ENCODE measurements at places on chromosomes 16 and 17.

DNA sequence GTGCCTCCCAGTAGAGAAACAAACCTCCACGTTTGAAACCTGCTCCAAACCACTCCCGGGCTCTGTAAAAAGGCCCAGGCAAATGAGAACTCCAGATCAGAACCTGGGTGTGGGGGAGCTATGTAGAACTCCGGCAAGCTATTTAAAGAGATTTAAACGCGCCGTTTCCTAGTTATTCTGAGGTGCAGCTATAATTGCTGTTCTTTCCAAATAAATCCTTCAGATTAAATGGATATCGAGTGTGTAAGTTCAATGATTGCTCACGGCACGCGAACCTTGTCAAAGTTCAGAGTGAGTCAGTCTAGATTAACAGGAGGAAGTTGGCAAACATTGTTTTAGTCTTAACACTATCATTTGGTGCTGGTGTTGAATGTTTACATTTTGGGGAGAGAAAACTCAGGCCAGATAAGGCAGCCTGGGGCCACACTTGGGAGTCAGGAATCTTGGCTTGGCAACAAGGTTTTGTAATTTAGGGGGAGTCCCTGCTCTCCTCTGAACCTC lies 92.9 kb upstream of the SALL1 start:
- DNase-seq, result no peak

DNA sequence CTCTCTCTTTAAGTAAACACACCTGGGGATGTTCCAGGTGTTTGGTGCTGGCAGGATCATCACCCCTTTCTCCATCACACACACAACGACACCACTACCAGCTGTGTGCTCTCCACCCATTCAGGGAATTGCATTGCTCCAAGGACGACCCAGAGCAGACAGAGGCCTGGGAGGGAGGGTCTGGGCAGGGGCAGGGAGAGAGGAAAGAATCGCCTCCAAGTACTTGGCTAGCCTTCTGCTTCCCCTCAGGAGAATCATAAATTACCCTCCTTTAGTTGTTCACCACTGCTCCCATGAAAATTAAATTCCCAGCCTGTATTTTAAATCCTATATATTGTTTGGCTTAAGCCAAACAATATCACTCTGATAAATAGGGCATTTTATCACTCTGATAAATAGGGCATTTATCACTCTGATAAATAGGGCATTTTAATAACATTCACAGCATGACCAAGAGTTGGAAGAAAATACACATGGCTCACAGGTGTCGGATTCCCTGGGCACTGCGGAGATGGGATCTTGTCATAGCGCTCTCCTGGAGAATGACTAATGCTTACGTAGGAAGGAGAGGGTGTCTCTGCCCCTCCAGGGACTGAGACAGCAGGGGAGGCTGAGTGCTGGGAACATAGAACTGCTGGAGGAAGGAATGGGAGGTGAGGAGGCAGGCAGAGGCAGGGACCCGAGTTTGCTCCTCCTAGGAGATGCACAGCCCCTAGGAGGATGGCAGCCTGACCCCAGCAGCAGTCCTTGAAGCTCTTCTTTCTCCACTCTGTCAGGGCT lies 673.6 kb downstream of the HS3ST4 start:
- no peak for DNase-seq

- DNase-seq, result no peak
Measured at GRCh38 chr17:59427996-59428395, 96.5 kb downstream of the YPEL2 start.

DNA sequence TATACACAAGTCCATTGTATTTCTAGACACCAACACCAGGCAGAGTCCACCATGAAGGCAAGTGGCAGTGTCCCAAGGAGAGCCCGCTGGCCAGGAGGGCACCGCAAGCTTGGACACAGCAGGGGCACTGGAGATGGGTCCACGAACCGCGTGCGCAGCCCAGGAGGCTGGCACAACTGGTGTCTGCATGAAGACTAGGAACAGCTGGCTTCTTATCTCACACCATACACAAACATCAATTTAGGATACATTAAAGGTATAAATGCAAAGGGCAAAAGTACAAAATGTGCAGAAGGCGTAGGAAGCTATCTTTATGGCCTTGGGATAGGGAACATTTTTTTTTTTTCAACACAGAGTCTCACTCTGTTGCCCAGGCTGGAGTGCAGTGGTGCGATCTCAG lies 52.4 kb downstream of the ANKRD11 start:
- no peak for DNase-seq

DNA sequence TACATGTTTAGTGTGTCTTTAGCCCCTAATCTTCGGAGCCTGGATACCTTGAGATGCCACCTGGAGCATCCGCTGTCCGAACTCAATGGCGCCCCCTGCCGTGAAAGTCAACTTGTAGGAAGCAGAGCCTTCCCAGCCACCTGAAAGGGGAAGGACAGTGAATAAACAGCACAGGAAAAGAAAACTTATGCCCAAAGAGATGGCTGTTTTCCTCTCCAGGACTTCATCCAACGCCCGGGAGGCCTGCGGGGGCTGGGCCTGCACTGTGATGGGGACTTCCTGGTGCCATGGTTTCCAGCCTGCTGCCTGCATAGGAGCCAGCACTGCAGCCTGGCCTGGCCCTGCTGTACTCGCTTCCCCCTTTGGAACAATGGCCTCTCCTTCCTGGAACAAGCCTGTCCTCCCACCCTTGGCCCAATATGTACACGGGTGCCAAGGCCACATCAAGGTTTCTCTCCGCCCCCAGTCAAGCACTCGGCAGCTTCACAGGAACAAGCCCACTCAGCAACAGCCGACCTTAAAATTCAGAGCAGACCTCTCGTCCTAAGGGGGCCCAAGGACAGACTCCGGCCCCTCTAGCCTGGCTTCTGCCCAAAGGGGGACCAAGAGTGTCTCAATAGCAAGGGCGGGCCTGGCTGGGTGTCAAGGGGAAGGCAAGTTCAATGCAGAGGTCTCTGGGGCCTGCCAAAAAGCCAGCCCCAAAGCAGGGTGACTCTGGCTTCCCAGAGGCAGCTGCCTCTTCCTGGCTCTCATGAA lies 4.5 kb upstream of the UNC13D start:
- DNase-seq, result no peak
